ENCODE measurements at places on chromosomes 7 and 10. TPM values are rescaled to one million over a fixed set of nuclear protein-coding genes. Genes with fewer than 3 reads are reported as not detected.

- no peak overlapping the region for H3K27ac ChIP-seq
- H3K27me3 ChIP-seq = peaks cover 9% of the 10 kb centered on the region
- H3K4me1 ChIP-seq = peaks cover 5% of the 10 kb centered on the region
- H3K36me3 ChIP-seq = no peaks in the 10 kb centered on the region
- no peak for DNase-seq
- no peak overlapping the region for H3K4me3 ChIP-seq
Measured at GRCh38 chr7:25653384-25653783, 425.1 kb upstream of the NPVF start.

- no peak for DNase-seq
- H3K4me3 ChIP-seq = no peak overlapping the region
- H3K4me1 ChIP-seq = no peaks in the 10 kb centered on the region
Measured at GRCh38 chr7:126768836-126769235, 483.9 kb downstream of the GRM8 start.

DNA sequence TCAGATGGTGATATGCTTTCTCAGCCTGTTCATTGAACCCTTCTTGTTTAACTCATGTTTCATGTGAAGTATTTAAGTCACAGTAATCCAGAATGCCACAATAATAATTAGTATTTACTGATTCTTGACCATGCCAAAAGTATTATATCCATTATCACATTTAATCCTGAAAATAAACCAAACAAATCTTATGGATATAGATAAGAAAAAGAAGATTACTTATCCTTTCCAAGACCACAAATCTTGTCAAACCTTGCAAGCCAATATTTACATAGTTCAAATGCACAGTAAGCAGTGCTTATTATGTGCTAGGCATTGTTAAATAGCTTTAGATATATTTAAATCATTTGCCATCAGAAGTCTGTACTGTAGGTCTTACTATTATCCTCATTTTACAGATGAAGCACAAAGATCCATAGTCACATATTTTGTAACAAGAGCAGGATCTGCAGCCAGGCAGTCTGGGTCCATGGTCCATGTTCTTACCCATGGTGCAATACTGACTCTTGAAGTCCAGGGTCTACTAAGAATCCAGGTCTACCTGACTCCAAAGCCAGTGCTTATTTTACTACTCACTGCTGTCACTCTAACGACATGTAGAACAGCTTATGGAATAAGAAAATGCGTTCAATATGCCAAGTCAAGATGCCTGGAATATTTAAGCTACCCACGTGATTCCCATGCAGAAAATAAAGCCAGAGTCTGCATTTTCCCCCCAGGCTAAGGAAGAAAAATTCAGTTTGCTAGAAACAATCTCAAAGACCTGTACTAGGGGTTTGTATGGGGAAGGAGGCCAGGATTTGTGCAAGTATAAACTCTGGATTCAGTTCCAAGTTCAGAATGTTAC is 984.8 kb upstream of the LRRTM3 start:
- no peak for DNase-seq
- no peaks in the 10 kb centered on the region for H3K4me1 ChIP-seq
- H3K27me3 ChIP-seq = no peaks in the 10 kb centered on the region
- H3K4me3 ChIP-seq = no peak overlapping the region
- no peak overlapping the region for H3K27ac ChIP-seq

The PRKCQ gene
- total RNA-seq = 45.2 TPM

DNA sequence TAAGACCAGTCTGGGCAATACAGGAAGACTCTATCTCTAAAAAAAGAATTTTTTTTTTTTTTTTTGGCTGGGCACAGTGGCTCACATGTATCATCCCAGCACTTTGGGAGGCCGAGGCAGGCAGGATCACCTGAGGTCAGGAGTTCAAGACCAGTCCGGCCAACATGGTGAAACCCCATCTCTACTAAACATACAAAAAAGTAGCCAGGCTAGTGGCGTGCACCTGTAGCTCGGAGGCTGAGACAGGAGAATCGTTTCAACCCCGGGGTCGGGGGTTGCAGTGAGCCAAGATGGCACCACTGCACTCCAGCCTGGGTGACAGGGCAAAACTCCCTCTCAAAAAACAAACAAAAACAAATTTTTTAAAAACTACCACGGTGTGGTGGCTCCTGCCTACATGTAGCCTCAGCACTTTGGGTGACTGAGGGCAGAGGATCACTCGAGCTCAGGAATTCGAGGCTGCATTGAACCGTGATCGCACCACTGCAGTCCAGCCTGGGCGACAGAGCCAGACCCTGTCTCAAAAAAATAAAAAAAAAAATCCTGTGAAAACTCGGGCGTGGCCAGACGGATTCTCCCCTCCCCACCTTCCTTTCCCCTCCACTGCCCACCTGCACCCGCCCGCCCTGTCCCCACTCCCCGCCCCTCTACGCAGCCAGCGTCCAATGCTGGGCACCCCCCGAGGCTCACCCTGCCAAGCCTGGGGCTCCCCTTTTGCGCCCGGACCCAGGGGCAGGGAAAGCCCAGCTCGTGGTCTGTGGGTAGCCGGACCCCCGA is 745 bp upstream of the ORAI2 start:
- no peaks in the 10 kb centered on the region for H3K27me3 ChIP-seq
- peak; percentile 25 for DNase-seq
- H3K4me3 ChIP-seq = peak overlapping the region; percentile 74

- no peak for DNase-seq
- H3K36me3 ChIP-seq = no peaks in the 10 kb centered on the region
- H3K4me1 ChIP-seq = no peaks in the 10 kb centered on the region
- H3K27ac ChIP-seq = no peak overlapping the region
- H3K27me3 ChIP-seq = peaks cover 6% of the 10 kb centered on the region
- no peak overlapping the region for H3K4me3 ChIP-seq
Measured at GRCh38 chr10:112213836-112214235, 30.3 kb upstream of the GPAM start.
